ENCODE measurements at places on chromosomes 1 and 21.

DNA sequence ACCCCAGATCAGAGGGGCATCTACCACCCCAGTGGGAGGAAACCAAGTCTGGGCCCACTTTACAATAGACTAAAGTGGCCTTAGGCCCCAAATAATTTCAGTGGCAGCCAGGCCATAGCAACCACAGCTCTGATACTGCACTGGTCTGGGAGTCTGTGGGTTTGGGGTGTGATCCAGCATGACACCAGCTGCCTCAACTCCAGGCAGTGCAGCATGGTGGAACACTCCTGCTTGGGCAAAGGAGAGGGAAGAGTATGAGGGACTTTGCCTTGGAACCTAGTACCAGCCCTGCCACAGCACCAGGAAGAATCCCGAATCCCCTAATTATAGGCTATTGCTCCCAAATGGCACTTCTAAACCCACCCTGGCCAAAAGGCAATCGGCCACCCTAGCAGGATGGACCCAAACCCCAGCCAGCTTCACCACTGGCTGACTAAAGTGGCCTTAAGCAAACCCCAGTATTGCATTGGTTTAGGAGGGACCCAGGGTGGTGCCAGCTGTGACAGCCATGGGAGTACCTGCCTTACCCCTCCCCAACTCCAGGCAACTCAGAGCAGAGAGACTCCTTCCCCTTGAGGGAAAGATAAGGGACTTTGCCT, 47.1 kb downstream of the PACC1 start:
- no peak for DNase-seq

- DNase-seq = no peak
These were observed 38.6 kb downstream of the CAPN9 start for GRCh38 chr1:230785636-230786384.

GRCh38 chr1:228246216-228246900, 38.5 kb downstream of the OBSCN start:
- DNase-seq = no peak

DNA sequence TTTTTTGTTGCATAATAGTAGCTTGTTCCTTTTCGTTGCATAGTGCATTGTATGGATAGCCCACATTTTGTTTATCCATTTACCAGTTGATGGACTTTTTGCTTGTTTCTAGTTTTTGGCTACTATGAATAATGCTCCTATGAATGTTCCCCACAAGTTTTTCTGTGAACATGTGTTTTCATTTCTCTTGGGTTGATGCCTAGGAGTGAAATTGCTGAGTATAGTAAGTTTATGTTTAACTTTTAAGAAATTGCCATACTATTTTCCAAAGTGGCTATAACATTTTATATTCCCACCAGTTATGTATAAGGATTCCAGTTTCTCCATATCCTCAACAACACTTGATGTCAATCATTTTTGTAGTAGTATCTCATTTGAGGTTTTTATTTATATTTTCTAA, 84.8 kb upstream of the CACYBP start:
- DNase-seq = no peak

DNA sequence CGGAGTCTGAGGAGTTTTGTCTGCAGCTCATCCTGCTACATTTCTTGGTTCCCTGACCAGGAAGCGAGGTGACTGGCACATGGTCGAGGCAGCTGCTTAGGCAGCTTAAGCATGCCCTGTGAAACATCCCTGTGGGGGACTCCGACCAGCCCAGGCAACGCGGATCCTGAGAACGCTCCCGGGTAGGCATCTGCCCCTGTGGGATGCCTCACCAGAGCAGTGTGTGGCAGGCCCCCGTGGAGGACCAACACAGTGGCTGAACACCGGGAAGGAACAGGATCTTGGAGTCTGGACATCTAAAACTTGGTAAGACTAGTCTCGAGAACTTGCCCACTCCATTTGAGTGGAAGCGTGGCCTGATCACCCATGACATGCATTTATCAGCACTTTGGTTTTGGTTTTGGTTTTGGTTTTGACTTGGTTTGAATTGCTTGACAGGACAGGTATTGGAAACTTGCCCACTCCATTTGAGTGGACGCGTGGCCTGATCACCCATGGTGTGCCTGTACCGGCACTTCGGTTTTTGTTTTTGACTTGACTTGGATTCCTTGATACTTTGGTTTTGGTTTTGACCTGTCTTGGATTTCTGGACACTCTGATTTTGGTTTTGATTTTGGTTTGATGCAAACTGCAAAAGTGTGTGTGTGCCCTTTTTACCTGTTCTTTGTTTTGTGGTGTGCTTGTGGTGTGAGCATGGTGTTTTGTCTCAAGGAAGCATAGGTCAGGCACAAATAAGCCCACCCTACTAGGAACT, 12.2 kb upstream of the NEK2 start:
- DNase-seq = no peak

GRCh38 chr1:26320896-26321295, 3.1 kb downstream of the CD52 start:
- DNase-seq = no peak

- DNase-seq = no peak
These were observed 798.1 kb downstream of the ADGRL2 start for GRCh38 chr1:82598812-82599211.

DNA sequence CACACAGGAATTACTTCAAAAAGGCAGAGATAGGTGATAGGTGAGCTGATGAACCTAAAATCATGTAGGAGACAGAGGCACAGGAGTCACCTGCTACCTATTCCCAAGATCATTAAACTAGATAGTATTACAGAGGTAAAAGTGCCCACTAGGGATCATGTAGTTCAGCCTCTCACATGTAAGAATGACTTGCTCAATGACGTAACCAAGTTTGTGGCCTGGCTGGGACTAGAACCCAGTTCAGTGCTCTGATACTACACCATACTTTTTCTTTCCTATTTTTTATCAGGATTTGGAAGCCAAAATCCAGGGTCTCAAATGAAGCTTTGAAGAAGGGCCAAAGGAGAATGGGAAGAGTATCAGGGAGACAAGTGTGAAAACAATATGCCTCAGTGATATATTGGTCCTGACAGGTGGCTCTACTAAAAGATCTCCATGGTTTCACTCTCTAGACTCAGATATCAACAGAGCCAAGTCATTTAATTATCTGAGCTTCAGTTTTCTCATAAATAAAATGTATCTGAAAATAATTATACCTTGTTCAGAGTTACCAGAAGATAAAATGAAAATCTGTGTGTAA, 87.3 kb upstream of the SLFNL1 start:
- peak; percentile 72 for DNase-seq

- no peak for DNase-seq
These were observed 65.6 kb downstream of the COP1 start for GRCh38 chr1:176141449-176141848.

DNA sequence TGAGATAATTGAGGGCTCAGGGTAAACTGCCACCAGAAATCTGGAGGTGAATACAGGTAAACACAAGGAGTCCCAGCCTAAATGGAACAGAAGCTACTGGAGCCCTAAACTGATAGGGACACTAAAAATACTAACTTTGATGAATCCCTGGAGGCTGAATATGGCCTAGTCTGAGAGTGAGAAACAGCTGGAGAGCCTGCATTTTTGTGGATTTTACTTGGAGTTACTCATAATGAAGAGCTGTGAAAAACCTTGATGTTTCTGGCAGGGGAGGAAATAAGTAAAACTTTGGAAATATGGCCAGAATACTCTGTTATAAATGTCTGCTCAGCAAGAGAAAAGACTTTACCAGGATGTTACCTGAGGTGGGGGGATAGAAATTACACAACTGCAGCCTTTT, 164.4 kb downstream of the LIPI start:
- peak; percentile 14 for DNase-seq

DNA sequence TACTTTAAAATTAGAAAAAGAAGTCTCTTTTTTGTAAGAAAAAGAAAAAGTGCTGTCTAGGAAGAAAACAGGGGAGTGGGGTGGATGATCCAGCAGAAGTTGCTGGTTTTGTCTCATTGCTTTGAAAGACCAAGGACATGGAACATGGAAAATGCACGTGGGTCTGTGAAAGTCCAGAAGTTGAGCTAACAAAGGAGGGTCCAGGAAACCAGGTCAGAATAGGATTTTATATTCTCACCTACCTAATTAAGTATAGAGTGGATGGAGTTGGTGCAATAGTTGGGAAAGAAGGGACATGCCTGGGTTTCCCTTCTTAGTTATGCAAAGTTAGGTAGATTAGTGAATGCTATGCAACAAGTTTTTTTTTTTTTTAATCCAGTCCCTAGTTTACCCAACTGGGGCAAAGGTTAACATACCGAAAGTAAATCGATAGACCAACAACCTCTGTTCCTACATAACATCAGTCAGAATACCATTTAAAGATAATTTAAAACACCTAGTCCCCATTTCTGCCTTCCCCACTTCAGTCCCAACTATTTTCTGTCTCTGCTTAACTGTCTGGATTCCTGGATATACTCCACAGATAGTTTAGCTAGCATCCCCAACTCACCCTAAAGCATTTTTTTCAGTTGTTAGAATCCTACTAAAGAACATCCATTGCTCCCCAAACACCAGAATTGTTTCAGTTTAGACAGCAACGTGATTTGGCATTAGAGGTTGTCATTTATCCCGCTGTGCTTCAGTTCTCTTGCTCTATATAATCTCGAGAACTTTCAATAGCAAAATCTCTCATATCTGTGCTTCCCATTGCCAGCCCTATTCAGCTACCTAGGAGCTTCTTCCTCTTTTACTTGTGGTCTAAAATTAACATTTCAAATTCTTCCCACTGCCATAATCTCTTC, 105.7 kb upstream of the PLPPR5 start:
- no peak for DNase-seq

DNA sequence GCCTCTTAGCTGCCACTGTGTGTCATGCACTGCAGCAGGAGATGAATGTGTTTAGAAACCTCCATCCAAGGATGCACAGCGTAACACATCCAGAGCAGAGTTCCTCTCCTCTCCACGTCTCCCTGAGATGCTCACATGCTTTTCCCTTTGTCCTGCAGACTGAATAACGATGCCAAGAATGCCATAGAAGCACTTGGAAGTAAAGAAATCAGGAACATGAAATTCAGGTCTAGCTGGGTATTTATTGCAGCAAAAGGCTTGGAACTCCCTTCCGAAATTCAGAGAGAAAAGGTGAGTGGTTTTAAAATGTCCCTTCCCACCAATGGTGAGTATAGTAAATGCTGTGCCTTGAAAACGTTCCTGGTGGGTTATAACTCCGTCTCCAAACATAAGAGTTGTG, 13.4 kb upstream of the MX2 start:
- DNase-seq = no peak

DNA sequence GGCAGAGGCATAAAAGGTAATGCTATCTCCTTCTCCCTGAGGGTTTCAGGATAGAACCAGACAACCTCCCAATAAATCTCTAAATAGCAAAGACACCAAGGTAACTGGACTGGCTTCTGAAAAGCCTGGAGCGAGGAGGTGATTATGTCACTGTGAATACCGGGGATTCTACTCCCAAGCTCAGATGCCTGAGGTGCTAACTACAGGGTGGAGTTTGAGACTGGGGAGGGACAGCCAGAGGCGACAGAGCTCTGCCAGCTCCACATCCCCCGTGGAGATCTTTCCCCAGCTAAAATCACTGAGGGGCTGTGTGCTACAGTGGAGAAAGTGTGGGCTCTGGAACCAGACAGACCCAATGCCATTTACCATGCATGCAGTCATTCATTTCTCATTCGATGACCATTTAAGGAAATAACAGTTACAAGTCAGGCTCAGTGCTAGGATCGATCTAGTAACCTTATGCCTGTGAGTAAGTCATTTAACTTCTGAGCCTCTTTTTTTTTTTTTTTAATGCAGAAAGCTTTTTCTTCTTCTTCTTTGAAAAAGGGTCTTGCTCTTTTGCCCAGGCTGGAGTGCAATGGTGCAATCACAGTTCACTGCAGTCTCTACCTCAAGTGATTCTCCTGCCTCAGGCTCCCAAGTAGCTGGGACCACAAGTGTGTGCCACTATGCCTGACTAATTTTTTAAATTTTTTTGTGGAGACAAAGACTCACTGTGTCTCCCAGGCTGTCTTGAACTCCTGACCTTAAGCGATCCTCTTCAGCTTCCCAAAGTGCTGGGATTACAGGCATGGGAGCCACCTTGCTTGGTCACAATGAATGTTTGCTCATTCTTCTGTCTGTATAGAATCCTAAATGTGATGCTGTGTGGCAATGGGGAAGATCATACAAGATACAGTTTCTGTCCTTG, 8.1 kb upstream of the SLC45A3 start:
- no peak for DNase-seq

- peak; percentile 86 for DNase-seq
These were observed 23.2 kb upstream of the CNIH3 start for GRCh38 chr1:224592636-224593582.

Measured in fibroblast of mammary gland (primary cell).